ENCODE measurements at places on chromosomes 7 and 10.

GRCh38 chr10:86699541-86699940, 31.2 kb downstream of the LDB3 start:
- ATAC-seq = no peak

DNA sequence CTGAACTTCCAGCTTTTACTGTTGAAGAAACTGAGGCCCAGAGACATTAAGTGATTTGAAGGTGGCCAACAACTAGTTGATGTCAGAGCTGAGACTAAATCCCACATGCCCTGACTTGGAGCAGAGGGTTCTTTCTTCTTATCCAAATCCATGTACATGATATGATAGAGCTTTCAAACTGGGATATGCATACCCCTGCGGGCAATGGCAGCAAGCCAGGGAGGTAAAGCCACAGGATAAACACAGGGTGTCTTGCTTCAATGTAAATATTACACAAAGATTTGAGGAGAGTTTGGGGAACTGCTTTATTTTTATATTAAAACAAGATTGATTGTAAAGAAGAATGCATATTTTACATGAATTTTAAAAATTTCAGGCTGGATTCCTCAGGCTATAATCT, 2.3 kb upstream of the LRRC72 start:
- ATAC-seq = no peak

DNA sequence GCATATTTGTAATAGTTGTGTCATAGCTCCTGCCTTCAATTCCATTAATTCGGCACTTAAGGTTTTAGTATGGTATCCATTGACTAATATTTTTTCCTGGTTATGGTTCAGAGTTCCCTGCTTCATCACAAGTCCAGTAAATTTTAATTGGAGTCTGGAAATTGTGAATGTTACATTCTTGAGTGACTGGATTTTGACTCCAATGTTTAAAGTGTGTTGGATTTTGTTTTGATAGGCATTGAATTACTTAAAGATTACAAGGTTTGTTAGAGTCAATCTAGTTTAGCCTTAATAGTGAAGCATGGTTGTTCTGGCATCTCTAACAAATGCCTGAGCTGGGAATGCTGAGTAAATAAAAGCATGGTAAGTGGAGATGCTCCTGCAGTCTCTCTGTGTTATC, 326.6 kb upstream of the IGFBP3 start:
- ATAC-seq = no peak

DNA sequence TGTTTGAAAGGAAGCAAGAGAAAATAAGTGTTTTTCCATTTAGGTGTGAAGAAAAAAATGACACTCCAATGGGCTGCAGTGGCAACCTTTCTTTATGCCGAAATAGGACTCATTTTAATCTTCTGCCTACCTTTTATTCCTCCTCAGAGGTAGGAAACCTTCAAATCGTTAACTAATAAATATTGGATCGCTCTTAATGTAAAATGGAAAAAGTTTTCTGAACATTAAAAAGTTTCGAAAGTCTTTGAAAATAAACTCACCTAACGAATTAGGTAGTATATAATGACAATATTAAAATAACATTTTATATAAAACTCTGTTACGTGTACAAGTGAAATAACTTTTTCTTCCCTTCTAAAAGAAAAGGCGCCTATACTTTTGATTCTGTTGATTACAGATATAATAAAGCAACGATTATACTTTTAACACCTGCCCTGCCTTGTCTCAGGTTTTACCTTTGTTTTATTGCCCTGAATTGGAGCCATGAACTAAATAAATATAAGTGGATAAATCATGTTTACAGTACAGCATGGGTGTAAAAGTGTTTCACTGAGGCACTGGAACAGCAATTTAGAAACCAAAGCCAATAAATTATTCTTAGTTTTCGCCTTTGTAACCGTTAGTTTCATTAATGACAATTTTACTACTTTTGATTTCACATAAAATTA, 804 bp downstream of the BCAP29 start:
- ATAC-seq = no peak

DNA sequence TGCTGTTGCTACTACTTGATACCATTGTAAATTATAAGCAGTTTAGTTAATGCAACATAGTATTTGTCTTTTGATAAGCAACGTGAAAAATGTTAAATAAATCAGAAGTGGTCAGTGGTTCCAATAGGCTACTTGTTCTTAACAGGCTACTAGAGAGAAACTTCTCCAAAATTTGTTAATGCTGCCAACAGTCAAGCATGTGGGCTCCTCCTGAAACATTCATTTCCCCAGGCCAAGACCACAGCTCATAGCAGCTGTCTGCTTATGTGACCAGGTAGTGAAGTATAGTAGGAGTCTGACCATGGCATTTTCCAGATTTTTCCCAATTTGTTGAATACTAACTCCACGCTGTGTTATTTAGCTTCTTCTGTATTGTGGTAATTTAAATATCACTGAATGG, 81.0 kb downstream of the CYP51A1 start:
- no peak for ATAC-seq

DNA sequence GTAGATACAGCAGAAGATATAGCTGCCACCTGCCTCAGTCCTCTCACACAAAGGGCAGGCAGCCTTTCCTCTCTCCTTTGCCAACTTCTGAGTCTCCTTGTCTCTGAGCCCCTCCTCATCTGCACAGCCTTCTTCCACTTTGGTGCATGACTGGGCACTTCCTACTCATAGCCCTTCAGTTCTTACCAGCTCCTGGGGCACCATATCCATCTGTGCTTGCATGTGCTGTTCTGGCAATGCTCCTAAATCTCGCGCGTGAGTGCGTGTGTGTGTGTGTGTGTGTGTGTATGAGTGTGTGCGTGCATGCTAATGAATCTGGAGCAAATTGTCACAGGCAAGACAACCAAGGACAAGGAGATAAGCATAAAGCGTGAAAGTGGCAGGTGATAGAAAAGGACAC, 1271.6 kb upstream of the SORCS1 start:
- ATAC-seq = no peak

DNA sequence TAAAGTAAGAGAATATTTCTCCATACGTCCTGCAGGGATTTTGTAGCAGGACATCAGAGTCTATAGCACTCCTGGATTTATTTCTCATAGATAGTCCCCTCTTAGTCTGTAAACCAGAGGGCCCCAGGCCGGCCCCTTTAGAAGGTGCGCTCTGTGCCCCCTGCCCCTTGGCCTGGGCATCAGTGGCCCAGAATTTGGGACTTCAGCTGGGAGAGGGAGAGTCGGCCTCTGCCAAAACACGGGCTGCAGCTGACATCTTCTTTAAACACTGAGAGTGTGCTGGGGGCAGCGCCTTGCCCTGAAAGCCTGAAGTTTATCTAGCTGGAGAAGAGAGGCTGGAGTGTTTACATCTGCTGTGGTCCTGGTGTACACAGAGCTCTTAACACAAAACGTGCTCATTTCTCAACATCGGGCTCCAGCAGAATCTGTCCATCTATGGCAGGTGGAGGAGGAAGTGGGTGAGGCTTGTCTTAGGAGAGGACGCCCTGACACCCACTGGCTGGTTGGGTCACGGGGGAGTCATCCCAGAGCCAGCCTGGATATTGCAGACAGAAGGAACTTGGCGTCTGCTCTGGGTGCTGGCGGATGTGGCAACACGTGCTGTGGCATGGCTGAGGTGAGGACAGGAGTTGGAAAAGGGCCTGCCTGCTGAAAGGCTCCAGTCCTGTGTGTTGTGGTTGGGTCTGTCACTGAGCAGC, 5.0 kb upstream of the TACR2 start:
- no peak for ATAC-seq

DNA sequence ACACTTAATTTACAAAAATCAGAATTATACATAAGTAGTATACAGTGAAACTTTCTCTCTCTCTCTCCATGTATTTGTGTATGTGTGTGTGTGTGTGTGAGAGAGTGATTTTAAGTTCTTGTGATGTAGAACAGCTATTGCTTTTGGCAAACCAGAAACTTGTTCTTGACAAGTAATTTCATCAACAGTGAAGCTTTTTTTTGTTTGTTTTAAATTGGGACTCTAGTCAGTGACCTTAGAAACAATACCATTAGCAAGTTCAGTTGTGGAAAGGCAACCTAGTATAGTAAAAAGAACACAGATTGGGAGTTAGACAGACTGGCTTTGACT, 319.1 kb downstream of the PTEN start:
- no peak for ATAC-seq

DNA sequence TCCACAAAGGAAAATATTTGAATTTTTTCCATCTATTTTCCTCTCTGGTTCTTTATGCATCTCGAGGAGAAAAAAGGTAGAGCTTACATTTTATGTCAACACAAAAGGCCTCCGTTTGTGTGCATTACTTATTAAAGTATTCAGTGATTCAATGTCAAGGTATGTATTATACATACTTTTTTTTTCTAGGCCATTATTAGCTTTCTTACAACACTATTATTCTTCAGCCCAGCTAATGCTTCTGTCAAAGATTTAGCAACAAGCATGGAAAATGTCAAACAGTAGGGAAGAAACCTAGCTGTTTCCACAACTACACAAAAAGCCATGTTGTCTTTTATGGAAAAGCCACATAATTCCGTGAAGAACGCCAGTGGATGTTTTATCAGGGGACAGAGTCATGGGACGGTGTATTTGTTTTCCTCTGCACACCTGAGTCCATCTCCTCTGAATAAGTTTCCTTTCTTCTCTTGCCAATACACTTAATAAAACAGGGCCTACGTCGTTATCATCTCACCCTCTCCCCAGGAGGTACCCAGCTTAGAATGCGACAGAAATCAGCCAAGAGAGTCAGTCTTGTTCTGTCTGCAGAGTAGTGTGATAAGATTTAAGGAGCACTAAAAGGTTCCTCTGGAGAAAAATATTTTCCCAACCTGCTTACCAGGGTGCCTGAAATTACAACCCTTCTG, 209.7 kb upstream of the AUTS2 start:
- no peak for ATAC-seq

- peak; percentile 98 for ATAC-seq
Measured at GRCh38 chr10:119658274-119658673, 7.1 kb downstream of the BAG3 start.

GRCh38 chr10:31413325-31413724, 94.3 kb downstream of the ZEB1 start:
- no peak for ATAC-seq

GRCh38 chr10:17655567-17656146, 11.7 kb downstream of the STAM start:
- no peak for ATAC-seq

- no peak for ATAC-seq
Measured at GRCh38 chr10:3071405-3072198, 4.3 kb downstream of the PFKP start.

- no peak for ATAC-seq
Measured at GRCh38 chr7:67760971-67761370, 764.3 kb downstream of the TYW1 start.

DNA sequence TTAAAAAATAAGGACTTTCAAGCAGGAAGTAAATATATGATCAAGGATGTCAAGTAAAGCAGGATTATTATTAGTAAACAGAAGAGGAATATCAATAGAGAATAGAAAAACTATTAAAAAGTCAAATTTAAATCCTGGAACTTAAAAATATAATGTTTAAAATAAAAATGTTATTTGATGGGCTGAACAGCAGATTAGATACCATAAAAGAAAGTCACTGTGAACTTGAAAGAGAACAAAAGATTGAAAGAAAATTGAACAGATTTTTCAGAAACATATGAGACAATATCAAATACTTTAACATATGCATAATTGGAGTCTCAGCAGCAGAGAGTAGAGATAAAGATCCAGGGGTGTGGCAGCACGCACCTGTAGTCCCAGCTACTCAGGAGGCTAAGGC, 1213.7 kb upstream of the AUTS2 start:
- ATAC-seq = no peak

DNA sequence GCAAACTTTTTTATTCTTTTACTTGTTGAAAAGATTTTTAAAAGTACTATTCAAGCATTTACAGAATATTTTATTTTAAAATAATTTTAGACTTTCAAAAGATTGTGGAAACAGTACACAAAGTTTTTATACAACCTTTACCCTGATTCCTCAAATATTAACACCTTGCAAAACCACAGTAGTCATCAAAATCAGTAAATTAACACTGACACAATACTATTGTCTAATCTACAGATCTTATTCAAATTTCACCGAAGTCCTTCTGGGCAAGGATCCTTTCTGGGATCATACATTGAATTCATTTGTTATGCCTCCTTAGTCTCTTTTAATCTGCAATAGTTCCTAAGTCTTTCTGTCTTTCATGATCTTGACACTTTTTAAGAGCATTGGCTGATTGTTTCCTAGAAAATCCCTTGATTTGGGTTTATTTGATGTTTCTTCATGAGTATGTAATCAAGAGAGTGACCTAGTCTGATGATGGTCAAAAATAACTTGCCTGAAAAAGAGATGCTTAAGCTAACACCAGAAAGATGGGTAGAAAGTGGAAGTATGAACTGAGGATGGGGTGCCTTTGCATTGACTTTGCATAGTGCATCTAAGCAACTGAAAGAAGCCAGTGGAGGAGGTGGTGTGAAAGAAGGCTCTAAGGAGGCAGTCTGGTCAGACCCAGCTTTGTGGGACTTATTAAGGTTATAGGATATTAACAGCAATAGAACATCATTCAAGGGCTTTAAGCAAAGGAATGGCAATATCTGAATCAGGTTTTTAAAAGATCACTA, 9.7 kb downstream of the STAMBPL1 start:
- ATAC-seq = no peak

DNA sequence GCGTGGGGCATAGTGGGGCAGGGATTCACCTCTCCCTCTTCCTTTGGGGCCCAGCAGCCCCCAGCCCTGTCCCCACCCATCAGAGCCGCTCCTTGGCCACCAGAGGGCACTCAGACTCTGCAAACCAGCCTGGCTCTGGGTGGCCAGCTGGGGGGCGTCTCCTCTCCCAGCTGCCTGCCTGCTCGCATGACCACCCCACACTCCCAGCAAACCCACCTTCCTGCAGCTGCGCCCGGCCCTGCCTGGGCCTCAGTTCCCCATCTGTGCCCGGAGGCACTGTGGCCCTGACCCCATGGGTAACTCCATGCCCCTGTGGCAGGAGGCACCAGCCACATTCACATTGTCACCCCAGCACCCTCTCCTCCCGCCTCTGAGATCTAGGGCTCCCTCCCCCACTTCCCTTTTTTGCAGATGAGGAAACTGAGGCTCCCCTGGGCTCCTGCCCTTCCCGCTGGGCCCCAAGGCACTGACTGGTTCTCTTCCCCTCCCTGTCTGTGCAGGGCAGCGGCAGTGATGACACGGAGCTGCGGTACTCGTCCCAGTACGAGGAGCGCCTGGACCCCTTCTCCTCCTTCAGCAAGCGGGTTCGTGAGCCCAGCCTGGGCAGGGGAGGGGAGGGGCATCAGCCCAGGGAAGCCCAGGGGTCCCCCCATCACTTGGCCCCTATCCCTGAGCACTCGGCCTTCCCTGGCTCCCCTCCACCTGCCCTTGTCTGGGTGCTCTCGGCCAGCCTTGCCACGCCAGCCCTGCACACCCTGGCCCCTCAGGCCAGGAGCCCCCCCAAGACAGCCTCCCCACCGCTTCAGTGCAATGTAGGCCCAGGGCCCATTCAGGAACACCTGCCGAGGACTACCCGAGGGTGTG, 6.9 kb upstream of the SH2B2 start:
- peak; percentile 99 for ATAC-seq

GRCh38 chr7:137120690-137121089, 222.8 kb downstream of the PTN start:
- no peak for ATAC-seq

- ATAC-seq = no peak
Measured at GRCh38 chr10:120827251-120827875, 23.8 kb upstream of the WDR11 start.

GRCh38 chr7:155865830-155866525, 53.7 kb upstream of the SHH start:
- no peak for ATAC-seq

All from motor neuron (in vitro differentiated cells).